ENCODE measurements at places on chromosomes 6 and 20.

DNA sequence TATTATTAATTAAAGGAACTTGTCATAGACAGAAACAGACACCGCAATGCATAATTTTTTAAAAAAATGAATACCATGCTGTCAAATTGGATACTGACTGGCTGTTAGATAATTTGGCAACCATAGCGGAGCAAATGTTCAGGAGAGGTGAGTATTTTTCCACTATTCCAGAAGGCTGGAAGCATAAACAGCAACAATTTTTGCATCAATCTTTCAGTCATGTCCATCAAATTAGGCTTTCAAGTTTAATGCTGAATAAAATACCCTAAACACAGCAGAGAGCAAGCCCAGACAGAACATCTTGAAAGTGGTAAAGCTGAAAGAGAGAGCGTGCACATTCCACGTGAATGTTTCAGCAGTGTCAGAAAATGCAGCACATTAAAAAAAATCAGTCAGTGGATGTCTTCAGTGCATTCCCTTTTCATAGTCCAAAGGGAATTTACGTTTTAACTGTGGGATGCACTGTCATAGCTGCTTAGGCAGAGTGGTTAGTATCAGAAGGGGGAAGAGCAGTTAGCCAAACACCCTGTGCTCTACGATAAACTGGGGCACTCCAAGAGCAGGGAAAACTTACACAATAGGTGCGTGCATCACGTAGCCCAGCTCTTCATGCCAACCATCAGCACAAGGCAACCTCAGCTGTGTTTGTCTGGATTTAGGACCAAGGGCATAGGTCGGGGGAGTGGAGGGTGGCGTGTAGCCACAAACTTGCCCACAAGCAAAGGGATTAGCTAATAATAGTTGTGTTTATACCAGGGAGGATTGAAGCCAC lies 116.2 kb upstream of the STMND1 start:
- DNase-seq: no peak

GRCh38 chr6:67908379-67908778 lies 726.7 kb upstream of the ADGRB3 start:
- DNase-seq: no peak

DNA sequence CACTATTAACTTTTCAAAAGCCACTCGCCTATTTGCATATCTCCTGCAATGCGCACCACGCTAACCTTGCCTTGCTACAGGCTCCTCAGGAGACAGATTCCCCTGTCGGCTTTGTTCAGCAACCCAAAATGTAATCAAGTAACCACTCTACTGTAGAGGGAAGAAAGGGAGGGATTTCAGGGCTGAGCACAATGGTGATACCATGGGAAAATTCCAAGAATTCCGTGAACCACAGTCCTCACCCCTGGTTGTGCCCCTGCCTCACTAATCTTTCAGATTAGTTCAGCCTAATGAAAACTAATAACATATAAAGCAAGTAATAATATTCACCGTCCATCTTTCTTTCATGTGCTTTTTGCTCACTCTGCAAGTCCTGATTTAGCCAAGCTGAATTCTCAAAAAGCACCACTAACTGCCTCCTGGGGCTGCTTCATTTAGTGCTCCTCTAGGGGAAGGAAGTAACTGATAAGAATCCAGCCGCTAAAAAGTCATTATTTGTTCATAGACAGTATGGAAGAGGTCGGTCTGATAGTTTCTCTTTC lies 6.6 kb downstream of the CITED2 start:
- no peak for DNase-seq

DNA sequence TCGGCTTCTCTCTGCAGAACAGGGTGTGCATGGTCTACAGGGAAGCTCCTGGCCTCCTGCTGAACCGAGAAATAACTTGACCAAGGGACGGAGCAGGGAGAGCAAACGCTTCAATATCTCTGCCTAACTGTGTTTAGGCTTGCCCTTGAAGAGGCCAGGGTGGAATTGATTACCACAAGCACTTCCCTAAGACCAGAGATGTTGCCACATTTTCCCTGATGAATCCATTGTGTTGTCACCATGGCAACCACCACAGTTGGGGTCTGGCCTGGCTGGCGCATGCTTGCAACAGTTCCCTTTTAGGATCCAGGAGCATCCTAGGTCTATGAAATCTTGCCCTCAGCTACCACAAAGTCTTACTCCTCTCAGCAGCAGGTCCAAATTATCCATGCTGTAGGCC lies 213.5 kb upstream of the SULF2 start:
- DNase-seq: no peak

DNA sequence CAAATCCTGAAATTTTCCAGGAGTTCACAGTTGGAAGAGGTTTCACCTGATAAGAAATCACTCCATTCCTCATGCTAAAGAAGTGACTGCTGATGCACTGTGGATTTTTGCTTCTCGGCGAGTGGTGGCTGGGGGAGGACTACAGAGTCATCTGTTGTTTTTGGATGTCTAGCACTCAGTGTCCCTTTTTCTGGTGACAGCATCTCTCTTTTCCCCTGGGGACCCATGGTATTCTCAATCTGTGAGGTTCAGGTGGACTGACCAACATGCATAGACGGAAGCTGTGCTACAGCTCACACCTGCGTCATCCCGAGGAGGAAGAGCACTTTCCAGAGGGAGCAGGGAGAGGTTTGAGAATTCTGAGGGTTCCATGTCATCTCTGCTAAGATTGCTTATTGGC lies 42.7 kb upstream of the ZNF831 start:
- DNase-seq: no peak

DNA sequence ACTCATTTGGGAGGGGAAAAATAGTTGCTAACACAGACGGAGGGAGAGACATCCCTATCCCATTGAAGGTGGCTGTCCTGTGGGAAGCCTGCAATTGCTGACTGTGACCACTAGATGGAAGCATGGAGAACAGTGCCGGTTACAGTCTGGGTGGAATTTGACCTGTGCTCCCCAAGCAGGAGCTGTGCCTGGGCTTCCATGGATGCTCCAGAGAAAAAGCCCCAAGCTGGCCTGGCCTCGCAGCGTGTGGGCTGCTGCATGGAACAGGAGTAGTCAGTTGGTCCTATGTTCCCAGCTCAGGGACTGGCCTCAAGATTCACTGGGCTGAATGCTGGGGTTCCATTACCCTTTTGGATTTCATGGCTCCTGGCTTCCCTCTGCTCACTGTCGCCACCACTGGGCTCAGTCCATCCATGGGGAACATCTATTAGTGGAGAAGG lies 116.3 kb upstream of the CHD6 start:
- peak; percentile 64 for DNase-seq

GRCh38 chr6:14283600-14284235 lies 166.1 kb downstream of the CD83 start:
- no peak for DNase-seq

- DNase-seq: no peak
These were observed 9.3 kb downstream of the SLC2A4RG start for GRCh38 chr20:63748934-63749270.

GRCh38 chr6:152503546-152503945 lies 133.6 kb downstream of the SYNE1 start:
- no peak for DNase-seq

DNA sequence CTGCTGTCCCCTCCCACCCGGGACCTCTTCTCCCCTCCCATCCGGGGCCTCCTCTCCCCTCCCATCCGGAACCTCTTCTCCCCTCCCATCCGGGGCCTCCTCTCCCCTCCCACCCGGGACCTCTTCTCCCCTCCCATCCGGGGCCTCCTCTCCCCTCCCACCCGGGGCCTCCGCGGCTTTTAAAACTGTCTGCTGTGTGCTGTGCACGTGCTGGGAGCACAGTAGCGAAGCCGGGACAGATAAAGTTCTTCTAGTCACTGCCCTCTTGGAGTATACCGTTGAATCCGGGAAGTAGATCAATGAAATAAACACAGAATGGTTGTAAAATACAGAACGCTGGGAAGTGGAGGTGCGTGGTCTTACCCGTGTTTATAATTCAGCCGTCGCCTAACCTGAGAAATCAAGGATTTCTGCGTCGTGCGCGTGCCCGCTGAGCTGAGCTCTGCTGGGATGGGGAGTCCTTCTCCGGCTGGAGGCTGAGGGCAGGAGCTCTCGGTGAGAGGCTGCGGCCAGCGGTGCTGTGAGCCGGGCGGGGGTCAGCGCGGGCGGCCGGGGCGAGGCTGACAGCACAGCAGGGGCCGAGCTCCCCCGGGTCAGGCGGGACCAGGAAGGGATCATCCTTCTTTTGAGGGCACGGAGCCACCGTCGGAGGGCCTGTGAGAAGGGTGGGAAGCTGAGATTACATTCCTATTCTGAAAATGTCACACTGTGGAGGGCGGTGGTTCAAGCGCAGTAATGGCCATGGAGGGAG lies 19.6 kb upstream of the KIF25 start:
- no peak for DNase-seq

- DNase-seq: no peak
These were observed 75.1 kb downstream of the ADGRG6 start for GRCh38 chr6:142376800-142377496.

- peak; percentile 68 for DNase-seq
These were observed at the start of gene RCAN2 for GRCh38 chr6:46491201-46491627. Gene RCAN2 (minus strand): TSS chr6:46491449.

- DNase-seq: no peak
These were observed 157.9 kb downstream of the INSM1 start for GRCh38 chr20:20525756-20526155.

DNA sequence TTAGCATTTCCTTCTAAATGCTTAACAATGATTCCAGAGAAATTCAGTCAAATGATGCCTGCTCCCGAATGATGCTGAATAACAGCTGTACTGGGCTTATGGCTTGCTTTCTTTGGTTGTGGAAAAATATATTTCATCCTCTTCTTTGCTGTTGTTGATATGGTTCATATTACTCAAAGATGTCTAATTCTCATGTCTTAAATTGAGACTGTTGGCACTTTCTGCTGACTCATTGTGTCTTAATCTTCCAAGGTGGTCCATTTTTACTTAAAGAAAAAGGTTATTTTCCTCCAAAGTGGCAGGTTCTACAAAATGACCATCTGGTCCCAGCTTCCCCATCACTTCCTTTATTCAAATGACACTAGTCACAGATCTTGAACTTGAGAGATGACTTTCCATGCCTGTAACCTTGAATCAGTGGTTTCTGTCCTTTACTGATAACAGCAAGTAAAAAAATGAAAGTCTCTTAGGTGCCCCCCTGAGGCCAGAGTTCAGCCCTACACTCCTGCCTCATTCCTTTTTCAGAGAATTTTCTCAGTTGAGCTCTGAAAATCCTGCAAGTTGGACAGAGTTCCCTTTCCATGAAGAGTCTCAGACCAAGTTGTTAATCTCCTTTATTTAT lies 6.9 kb downstream of the SNAP25 start:
- DNase-seq: no peak

DNA sequence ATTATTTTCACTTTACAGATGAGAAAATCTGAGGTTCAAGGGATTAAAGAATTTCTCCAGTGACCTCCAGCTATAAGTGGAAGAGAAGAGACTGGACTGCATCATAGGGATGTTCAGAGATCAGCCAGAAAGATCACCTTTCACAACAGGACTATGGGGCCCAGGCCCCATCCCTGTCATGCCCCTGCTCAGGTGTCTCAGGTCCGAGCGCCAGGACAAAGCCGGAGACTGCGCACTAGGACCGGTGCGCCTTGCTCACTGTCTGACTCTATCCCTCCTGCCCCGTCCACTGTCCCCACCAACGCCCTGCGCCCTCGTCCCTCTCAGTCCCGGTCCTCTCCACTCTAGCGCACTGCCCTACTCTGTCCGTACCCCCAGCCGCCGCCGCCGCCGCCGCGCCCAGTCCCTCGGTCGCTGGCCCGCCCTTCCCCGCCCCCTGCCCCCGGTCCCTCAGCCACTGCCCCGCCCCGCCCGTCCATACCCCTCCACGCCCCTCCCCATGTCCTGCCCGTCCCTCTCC lies 521 bp upstream of the RAD21L1 start:
- no peak for DNase-seq

DNA sequence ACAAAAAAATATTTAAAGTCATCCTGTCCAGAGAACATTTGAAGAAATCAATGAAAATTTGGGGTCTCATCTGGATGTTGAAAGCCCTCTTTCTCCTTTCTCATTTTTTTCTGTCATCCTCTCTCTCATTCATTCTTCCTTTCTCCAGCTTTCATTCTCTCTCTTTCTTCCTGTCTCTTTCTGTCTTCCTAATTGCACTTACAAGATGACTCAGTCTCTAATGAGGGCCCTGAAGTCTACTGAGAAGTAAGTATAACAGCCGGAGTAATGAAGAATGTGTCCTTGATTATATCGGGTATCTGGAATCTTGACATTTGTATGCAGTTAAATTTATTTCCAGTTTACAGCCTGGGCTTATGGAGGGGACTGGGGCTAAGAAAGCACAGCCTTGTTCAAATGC lies 232.2 kb upstream of the SULF2 start:
- DNase-seq: no peak

- peak; percentile 21 for DNase-seq
These were observed 8.5 kb downstream of the ACSS1 start for GRCh38 chr20:25049261-25050060.

DNA sequence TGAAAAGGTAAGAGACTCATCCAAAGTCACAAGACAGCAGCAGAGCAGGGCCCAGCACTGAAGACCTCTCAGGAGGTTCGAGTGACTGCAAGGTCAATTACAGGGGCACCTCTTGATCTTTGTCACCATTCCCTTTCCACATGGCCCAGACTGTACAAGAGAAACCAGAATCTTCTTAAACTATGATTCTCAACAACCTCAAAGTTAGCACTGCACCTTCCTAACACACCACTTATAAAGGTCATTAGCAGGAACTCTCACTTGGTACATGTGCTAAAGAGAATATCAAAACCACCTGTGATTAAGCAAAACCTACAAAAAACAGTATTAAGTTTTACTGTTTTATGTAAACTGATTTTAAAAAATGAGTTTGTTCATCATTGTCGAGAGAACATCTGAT lies 70.2 kb downstream of the DTNBP1 start:
- no peak for DNase-seq

DNA sequence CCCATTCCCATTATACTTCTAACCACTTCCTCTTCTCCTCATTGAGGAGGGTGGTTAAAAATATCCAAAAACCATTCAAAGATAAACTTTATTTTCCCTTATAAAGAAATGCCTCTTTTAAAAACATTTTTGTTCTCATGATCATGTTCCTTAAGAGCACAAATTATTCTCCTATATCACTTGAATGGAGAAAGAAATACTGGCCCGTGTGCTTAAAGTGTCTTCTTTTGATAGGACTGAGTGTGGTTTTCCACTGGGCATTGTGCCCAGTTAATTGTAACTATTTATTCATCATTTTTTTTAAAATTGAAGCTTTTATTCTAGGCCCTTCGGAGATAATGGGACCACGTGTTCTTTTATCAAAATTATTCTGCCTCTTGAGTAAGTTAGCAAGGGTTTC lies 871.5 kb downstream of the QKI start:
- DNase-seq: no peak

DNA sequence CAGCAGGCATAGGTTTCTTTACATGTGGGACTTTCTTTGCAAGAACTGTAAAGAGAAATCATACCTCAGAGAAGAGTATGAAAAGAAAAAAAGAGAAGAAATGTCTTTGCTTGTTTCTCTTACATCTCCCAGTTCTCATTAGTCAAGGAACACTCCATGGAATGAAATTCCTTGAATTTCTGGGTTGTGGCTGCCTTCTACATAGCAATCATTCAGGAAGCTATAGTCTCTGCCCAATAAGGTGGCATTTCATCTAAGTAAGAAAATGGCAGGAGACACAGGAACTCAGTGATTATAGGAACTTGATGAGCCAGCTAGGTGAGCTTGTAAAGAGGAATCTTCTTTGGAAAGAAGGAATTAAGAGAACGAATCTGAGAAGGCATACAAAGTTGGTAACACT lies 197.0 kb upstream of the FKBP1C start:
- DNase-seq: no peak

- no peak for DNase-seq
These were observed 52.0 kb upstream of the PRELID3B start for GRCh38 chr20:59094576-59094975.

- DNase-seq: no peak
These were observed 374.9 kb upstream of the FLRT3 start for GRCh38 chr20:14712302-14712739.

- no peak for DNase-seq
These were observed 29.7 kb downstream of the RPF2 start for GRCh38 chr6:111011360-111012142.
